Activated CD4-positive, alpha-beta T cell treated with anti-CD3 and anti-CD28 coated beads for 36 hours (primary cell): ENCODE measurements at places on chromosomes 13 and 19. TPM values are rescaled to one million over a fixed set of nuclear protein-coding genes. Genes with fewer than 3 reads are reported as not detected.

GRCh38 chr19:48458016-48458415 is 2.6 kb downstream of the KCNJ14 start:
- no peak overlapping the region for H3K4me3 ChIP-seq
- no peaks in the 10 kb centered on the region for H3K27me3 ChIP-seq
- H3K4me1 ChIP-seq = no peaks in the 10 kb centered on the region
- no peak for DNase-seq

DNA sequence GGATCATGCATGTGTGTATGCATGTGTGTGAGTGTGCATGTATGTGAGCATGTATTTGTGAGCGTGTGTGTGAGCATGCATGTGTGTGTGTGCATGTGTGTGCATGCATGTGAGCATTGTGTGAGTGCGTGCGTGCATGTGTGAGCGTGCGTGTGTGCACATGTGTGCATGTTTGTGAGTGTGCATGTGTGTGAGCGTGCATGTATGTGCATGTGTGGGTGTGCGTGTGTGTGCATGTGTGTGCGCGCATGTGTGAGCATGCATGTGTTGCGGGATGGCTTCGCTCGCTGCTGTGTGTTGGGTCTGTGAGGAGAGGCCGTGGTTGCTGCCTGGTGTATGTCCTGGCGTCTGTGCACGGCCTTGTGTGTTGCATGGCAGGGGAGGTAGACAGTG is 32.4 kb downstream of the PAK4 start:
- no peaks in the 10 kb centered on the region for H3K36me3 ChIP-seq
- H3K4me3 ChIP-seq = no peak overlapping the region
- H3K4me1 ChIP-seq = peaks cover 28% of the 10 kb centered on the region
- H3K27ac ChIP-seq = no peak overlapping the region
- H3K27me3 ChIP-seq = no peaks in the 10 kb centered on the region

GRCh38 chr13:105177265-105177900 is 1358.1 kb downstream of the EFNB2 start:
- no peak for DNase-seq
- H3K4me1 ChIP-seq = peaks cover 5% of the 10 kb centered on the region
- no peak overlapping the region for H3K4me3 ChIP-seq
- no peak overlapping the region for H3K27ac ChIP-seq
- H3K27me3 ChIP-seq = no peaks in the 10 kb centered on the region
- no peaks in the 10 kb centered on the region for H3K36me3 ChIP-seq

DNA sequence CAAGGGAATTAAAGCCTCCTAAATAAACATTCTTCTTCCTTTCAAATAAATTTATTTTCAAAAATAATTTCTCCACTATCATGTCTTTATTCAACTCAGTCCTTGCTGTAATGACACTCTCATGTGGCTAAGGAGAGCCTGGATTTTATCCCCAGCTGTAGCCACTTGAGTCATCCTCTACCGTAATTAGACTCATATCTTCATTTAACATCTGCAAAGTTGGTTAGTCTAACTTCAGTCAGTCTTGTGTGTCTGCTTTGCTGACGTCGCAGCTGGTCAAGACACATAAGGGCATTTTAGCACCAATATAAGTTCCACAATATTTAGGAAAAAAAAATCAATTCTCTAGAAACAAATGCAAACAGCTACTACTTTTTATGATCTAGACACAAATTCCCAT is 776.4 kb upstream of the ATXN8OS start:
- H3K4me1 ChIP-seq = no peaks in the 10 kb centered on the region
- no peaks in the 10 kb centered on the region for H3K27me3 ChIP-seq
- no peaks in the 10 kb centered on the region for H3K36me3 ChIP-seq
- H3K27ac ChIP-seq = no peak overlapping the region

- H3K36me3 ChIP-seq = no peaks in the 10 kb centered on the region
- no peaks in the 10 kb centered on the region for H3K27me3 ChIP-seq
- DNase-seq = no peak
- H3K4me3 ChIP-seq = no peak overlapping the region
These were observed 1623.0 kb downstream of the SLITRK1 start for GRCh38 chr13:82259284-82259683.

The LGALS14 gene
- total RNA-seq = 1.4 TPM

The NLRP11 gene
- 0.05 TPM for total RNA-seq

The CBARP gene
- total RNA-seq = 0.82 TPM
